LHCN-M2 (cell line): ENCODE measurements at places on chromosomes 16 and 17. TPM values are rescaled to one million over a fixed set of nuclear protein-coding genes. Genes with fewer than 3 reads are reported as not detected.

DNA sequence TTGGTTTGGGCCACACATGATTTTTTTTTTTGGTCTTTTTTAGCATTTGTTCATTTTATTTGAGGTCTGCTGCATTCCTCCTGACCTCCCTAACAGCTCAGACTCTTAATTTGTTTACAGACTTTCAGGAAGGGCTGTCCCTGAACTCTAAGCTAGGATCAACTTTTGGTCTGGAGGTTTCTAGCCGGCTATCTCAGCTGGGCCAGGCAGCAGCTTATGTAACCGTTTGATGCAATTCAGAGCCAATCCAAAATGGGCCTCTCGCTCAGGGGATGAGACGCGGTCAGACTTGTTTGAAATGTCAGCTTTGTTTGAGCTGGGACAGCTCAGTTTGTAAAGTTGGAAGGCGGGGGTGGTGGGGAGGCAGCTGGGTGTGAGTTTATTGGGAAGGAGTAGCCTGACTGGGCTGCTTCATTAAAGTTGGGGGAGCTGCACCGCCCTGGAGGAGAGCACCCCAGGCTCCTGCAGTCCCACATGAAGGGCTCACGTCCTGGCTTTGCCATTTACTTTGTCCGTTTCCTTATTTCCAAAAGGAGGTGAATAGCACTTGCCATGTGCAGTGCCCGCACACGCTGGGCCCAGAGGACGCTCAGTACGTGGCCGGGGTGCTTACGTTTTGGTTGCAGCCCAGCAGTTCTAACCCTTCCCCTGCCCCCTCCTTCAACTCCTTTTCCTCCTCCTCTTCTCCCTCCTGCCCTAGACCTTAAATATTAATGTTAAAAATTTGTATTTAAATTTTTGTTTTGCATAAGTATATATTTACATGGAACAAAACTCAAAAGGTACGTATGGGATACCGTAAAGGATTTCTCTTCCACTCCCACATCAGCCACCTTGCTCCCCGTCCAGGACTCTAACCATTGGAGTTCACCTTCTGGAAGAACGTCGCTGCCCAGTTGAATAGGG, 121.2 kb downstream of the SNX29 start:
- peak; percentile 11 for DNase-seq

GRCh38 chr17:4969047-4969550, 1.5 kb upstream of the SPAG7 start:
- peak; percentile 89 for DNase-seq

GRCh38 chr17:10087355-10087754, 111.1 kb downstream of the GAS7 start:
- DNase-seq: no peak

GRCh38 chr17:46859996-46860395, 8.6 kb downstream of the WNT9B start:
- DNase-seq: no peak

Gene KRT14
- total RNA-seq: not detected in 2 replicates

- DNase-seq: no peak
Measured at GRCh38 chr16:86558355-86559193, 3.5 kb upstream of the MTHFSD start.

GRCh38 chr17:79005063-79005861, 4.3 kb downstream of the CANT1 start:
- DNase-seq: no peak

DNA sequence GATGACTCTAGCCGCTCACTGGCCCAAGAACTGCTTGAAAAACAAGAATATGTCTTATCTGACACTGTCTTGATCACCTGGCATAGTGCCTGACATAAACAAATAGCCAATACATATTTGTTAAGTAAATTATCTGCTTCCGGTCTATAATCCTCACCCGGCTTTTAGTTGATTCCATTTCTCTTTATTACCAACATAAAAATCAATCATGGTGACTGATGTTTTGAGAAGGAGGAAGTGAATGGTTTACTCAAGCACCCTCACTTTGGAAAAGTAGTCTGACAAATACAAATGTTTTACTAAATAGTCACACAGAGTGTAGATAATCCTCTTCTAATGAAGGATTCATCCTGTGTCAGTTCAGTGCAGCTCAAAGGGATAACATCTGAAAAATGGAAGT, 47.0 kb downstream of the SKAP1 start:
- DNase-seq: no peak
